CD4-positive, alpha-beta memory T cell (primary cell): ENCODE measurements at places on chromosomes 3 and 15. TPM values are rescaled to one million over a fixed set of nuclear protein-coding genes. Genes with fewer than 3 reads are reported as not detected.

Gene EPHA6
- total RNA-seq: not detected

Gene CPN2
- total RNA-seq: not detected

Gene TMA7
- 310 TPM for total RNA-seq

Gene PTX3
- 0.22 TPM for total RNA-seq

Gene PATL2
- total RNA-seq: 62.1 TPM

Gene ADGRG7
- not detected for total RNA-seq

Gene TNFSF10
- total RNA-seq: 65.6 TPM

Gene LDHAL6B
- total RNA-seq: not detected

Gene NOX5
- 0.06 TPM for total RNA-seq

Gene CCDC191
- 7.1 TPM for total RNA-seq

Gene PRICKLE2
- not detected for total RNA-seq

Gene CHRM5
- total RNA-seq: not detected

Gene SLC15A2
- total RNA-seq: 4.3 TPM

Gene STAB1
- 11.3 TPM for total RNA-seq
